ELR (cell line): ENCODE measurements at places on chromosomes 2 and 18.
A peak's percentile ranks its signal among the peaks of the same experiment; 100 is the strongest.

GRCh38 chr2:8851811-8852560 lies 14.6 kb upstream of the KIDINS220 start:
- DNase-seq = no peak

- no peak for DNase-seq
Observed at GRCh38 chr2:134396493-134396892, 142.6 kb downstream of the MGAT5 start.

DNA sequence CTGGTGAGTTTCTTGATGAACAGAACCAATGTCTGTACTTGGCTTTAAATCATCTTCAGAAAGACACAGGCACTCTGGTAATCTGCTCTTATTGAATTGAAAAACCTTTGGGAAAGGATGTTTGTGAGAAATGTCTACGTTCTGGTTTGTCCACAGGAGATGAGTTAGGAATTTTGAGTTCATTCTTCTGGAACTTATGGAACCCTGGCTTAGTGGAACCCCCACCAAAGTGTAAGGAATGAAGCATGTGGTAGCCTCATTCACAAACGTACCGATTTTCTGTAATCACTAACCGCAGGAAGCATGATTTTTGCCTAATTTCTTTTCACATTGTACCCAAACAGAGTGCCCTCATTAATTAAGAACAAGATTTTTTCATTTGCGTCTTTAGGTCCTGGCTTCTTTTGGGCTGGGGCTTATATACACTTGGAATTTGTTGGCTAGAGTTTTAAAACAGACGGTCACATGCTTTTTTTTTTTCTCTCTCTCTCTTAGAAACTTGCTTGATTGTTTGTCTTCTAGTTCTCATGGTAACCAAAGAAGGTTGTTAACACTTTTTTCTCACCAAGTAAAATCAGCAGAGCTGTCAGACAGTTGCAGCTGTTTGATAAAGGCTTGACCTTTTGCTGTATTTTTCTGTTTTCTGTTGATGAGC lies 314.1 kb upstream of the THUMPD2 start:
- no peak for DNase-seq

- DNase-seq = no peak
Observed at GRCh38 chr2:120564213-120565094, 171.2 kb upstream of the GLI2 start.

DNA sequence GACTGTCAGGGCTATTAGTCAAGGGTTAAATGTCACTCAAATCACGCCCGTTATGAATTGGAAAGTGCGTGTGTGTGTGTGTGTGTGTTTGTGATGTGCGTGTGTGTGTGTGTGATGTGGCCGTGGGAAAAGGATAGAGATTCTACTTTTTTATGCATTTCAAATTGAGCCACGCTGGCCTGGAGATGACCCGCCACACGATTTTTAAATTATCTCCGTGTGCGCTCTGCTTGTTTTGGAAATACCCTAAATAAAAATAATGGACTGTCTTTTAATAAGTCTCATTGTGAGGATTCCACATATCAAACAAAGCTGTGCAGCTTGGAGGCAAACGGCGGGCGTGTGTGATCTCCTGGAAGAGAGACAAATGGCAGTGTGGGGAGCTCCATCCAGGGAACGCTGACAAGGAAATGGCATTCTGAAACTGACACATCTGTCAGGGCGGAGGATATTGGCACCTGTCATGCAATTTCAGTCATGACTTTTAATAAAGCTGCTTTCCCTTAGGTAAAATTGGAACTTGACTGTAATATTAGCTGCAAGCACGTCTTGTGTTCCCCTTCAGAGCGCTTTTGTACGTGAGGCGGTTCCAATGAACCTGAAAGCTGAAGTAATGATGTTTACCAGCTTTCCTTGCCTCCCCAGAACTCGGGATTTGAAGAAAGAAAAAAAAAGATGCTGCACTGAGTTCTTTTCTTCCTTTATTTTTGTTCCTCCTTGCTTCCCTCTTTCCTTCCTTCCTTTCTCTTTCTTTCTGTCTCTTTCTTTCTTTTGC lies 381.8 kb upstream of the SMIM21 start:
- no peak for DNase-seq

DNA sequence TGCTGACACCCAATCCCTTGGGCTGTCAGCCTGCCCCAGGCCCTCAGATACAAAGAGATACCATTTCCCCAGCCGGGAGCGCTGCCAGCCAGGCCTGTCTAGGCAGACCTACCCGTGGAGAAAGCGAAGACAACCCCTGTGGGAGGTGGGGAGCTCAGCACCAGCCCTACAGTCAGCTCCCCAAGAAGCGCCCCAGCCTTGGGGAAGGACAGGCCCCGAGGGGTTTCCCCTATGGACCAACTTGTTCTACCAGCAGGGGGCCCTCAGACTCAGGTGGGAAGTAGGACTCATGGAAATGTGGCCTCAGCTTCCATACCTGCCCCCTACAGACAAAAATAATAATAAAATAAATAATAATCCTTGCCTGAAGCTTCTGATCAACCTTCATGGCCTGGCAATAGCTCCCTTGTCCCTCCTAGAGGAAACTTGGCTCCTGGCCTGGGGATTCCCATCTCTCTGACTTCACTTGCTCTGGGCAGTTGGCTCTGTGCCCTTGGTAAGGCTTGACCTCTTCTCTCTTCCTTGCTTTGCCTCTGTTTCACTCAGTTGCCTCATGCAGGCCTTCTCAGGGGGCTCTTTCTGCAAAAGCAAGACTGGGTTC lies 7.0 kb downstream of the SLC35F6 start:
- peak; percentile 76 for DNase-seq

DNA sequence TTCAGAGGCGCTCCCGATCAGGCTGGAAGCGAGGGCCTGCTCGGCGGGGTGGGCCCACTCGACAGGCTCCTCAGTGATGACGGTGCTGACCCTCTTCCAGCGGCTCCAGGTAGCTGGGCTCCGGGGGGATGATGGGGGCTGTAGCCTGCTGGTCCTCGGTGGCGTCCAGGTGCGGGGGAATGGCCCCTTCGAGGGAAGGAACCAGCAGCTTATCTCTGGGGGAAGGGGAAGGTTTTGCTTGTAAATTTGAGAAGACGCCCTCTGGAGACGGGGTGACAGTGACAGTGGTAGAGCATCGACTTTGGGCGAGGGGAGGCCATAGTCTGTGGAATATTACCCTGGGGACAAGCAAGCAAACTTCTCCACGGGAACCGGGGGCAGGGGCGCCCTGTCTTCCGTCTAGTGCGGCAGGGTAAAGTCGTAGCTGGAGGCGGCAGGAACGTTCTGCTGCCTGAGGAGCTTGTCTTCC lies 891.9 kb upstream of the LRRTM1 start:
- no peak for DNase-seq

- no peak for DNase-seq
Observed at GRCh38 chr2:233012301-233012971, 620 bp downstream of the NGEF start.

DNA sequence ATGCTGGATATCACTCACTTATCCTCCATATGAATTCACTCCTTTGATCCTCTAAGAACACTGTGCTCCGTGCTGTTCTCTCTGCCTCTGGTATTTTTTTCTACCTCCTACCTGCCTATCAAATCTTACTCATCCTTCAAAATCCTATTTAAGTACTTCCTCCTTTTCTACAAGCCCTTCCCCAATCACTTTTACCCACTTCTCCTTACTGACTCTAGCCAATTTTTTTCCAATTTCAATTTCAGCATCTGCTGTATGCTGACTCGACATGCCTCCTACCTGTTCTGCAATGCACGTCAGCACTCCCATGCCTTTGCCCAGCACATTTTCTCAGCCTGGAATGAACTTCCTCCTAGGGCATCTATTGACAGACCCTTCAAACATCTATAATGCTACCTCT lies 37.3 kb upstream of the LNPK start:
- no peak for DNase-seq

GRCh38 chr2:9206991-9207640 lies 504 bp downstream of the ASAP2 start:
- peak; percentile 42 for DNase-seq

DNA sequence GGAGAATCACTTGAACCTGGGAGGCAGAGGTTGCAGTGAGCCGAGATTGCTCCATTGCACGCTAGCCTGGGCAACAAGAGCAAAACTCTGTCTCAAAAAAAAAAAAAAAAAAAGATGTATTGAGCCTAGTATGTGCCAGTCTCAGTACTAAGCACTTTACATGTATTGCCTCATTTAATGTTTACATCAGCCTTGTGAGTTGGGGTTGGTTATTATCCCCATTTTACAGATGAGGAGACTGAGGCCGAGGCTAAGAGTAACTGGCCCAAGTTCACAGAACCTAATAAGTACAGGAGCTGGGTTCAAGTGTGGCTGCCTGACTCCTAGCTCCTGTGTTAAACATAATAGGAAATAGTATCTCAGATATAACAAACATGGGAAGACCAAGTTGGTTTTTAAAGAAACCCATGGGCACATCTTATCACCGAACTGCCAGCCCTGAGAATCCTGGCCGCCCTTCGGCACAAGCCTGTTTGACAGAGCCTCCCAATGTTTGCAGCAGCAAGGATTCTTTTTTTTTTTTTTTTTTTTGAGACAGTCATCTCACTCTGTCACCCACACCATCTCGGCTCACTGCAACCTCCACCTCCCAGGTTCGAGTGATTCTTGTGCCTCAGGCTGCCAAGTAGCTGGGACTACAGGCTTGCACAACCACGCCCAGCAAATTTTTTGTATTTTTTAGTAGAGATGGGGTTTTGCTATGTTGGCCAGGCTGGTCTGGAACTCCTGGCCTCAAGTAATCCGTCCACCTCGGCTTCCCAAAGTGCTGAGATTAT lies 24.2 kb upstream of the GMPPA start:
- DNase-seq = no peak

GRCh38 chr18:42131066-42131929 lies 176.3 kb downstream of the PIK3C3 start:
- DNase-seq = no peak

GRCh38 chr18:70110678-70111077 lies 94.8 kb downstream of the RTTN start:
- no peak for DNase-seq

- DNase-seq = no peak
Observed at GRCh38 chr2:158695305-158695704, 99.8 kb upstream of the DAPL1 start.

GRCh38 chr2:186554850-186555671 lies 34.8 kb upstream of the ITGAV start:
- peak; percentile 38 for DNase-seq

DNA sequence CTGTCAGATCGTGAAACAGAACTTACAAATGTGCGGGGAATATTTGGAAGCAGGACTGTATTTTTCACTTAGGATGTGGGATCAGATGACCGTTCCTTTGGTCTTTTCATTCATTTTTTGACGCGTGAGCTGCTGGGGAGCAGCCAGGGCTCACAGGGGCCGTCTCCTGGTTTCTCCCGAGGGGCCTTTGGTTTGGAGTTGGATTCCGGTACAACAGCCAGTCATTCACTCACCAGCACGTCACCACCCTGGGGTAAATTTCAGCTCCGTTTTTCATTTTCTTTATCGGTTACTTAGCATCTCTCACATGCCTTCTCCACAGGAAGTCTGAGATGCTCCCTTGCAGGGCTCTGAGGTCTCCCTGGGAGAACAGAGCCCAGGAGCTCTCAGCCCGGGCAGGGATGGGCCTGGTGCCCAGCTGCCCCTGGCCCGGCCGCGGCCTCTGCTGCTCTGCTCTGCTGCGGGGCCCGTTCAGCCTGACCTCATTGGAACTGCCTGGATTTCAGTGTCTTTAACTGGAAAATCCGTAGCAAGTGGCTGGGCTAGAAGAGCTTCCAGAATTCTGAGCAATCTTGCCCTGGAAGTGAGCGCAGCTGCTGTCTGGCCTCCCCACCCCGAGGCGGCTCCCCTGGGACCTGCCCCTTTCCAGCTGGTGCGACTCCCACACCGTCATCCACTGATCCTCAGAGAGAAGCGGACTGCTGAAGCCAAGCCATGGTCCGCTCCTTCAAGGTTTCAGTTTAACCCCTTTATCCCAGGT lies 335.6 kb downstream of the EIPR1 start:
- no peak for DNase-seq

GRCh38 chr2:14735696-14736095 lies 103.2 kb downstream of the LRATD1 start:
- DNase-seq = no peak

DNA sequence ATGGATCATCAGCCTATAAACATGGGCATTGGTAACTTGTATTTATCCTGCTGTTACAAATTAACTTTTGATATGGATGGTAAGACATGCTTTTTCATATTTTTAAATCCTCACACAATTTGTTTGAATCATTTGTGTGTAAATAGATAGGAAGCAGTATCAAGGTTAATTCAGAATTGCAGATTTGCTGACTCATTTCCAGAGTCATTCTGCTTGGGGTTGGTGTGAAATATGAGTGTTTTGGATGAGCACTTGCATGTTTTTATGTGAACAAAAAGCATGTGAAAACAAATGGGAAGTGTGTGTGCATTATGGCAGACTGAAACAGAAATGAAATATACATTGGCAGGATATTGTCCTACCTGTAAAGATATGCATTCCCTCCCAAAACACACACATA lies 11.8 kb downstream of the CCDC85A start:
- DNase-seq = peak; percentile 34

DNA sequence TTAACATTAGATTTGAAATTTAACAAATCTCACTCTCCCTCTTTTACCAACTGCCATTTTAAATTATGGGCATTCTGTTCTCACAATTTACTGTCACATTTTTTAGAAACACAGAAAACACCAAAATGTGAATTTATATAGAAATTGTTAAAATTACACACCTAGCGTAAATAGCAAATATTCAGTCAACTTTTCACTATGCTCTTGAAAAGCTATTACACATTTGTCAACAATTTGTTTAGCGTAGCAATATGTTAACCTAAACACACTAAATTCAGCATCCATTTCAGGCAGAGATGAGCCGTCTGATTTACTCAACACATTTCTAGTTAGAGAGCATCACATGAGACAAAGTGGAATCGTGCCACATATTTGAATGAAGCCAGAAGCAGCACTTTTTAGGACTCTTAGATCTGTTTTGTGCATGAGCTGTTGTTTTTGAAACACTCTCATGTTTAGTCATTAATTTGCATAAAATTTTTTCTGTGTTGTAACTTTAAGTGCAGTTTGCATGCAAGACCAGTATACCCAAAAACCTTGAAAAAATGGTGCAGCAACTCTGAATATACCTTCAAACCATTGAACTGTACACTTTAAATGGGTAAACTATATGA lies 8.2 kb downstream of the TTC32 start:
- peak; percentile 69 for DNase-seq

GRCh38 chr2:150620416-150620815 lies 132.9 kb upstream of the RND3 start:
- no peak for DNase-seq

DNA sequence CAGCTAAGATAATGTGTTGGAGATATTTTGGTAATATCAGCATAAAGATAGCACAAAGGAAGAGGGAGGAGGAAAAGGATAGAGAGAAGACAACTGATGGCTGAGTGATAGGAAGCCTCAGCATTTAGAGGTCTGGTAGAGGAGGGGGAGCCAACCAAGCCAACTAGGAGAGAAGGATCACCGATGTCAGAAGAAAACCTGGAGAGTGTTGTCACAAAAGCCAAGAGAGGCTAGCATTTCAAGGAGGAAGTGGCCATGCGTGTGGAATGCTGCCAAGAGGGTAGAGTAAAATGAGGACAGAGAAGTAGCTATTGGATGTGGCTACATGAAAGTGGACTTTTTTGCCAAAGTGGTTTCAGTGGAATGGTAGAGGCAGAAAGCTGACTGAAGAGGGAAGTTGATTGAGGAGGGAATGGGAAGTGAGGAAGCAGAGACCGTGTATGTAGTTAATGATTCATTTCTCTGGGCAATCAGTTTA lies 34.3 kb downstream of the LCLAT1 start:
- no peak for DNase-seq
